ENCODE measurements at places on chromosomes 3 and 15.

DNA sequence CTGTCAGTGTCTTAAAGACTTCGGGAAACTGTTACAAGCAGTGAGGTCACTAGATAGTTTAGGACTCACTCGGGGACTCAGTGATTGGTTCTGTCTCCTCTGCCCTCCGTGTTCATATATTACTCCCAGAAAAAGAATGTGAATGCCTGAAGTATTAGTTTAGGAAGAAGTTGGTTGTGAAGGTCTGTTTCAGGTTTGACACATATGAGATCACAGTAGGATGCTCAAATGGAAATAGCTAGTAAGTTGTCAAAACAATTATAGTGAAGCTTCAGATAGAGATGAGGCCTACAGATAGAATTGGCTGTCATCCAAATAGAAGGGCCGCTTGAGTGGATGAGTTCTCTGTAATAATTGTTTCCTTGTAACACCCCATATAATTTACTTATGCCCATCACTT, 172.6 kb downstream of the PLCL2 start:
- no peak for DNase-seq

GRCh38 chr15:77010312-77010686, 15.4 kb downstream of the PSTPIP1 start:
- DNase-seq = no peak

GRCh38 chr3:124258057-124258500, 266.2 kb upstream of the ROPN1 start:
- no peak for DNase-seq

DNA sequence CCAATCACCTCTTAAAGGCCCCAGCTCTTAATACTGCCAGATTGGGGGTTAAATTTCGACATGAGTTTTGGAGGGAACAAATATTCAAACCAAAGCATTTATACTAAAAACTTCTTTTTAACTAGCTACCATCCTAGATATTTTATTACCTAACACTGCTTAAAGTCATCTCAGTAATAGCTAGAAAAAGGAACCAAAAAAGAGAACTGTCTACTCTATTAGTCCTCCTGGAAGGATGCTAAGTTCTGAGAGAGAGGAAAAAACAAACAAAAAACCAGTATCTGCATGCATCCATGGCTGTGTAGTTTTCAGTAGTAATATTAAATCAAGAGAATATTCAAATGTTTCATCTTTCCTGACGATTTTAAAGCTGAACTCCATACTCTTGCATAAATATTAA, 5.8 kb downstream of the CPOX start:
- DNase-seq = no peak

GRCh38 chr3:8990266-8991215, 27.3 kb upstream of the RAD18 start:
- no peak for DNase-seq

- DNase-seq = no peak
Measured at GRCh38 chr15:79674124-79674465, 222.7 kb downstream of the MTHFS start.

GRCh38 chr15:98524838-98525660, 123.3 kb upstream of the IGF1R start:
- DNase-seq = no peak

DNA sequence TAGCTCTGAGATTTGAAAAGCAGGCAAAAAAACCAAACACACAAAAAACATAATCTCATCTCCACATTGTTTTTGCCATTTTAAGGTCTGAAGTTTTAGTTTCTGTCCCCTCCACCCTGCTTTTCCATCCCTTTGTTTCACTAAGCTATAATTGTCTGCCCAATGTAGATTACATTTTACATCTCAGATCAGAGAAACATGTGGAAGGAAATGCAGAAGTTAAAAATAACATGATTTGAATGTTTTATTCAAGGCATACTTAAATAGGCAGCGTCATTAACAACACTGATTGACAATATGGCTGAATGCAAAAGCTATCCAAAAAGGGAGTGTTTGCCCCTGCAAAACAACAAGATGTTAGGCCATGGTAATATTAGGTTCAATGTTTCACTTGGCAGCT, 448.1 kb upstream of the ZNF385D start:
- no peak for DNase-seq

DNA sequence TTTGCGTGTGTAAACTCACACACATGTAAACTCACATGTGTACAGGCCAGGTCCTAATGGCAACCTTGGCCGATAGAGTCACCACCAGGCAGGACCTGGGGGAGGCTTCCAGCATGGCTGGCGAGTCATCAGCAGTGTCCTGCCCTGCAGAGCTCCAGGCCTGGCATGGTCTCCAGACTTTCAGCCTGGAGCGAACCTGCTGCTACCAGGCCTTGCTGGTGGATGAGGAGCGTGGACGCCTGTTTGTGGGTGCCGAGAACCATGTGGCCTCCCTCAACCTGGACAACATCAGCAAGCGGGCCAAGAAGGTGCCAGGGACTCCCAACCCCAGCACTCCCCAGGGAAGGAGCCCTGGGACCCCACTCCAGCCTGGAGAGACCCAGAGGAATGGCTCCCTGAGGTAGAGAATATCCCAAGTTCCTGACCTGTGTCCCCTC, 1.0 kb downstream of the SEMA3B start:
- DNase-seq = no peak

GRCh38 chr3:171526869-171527268, 66.7 kb upstream of the TNIK start:
- DNase-seq = no peak

DNA sequence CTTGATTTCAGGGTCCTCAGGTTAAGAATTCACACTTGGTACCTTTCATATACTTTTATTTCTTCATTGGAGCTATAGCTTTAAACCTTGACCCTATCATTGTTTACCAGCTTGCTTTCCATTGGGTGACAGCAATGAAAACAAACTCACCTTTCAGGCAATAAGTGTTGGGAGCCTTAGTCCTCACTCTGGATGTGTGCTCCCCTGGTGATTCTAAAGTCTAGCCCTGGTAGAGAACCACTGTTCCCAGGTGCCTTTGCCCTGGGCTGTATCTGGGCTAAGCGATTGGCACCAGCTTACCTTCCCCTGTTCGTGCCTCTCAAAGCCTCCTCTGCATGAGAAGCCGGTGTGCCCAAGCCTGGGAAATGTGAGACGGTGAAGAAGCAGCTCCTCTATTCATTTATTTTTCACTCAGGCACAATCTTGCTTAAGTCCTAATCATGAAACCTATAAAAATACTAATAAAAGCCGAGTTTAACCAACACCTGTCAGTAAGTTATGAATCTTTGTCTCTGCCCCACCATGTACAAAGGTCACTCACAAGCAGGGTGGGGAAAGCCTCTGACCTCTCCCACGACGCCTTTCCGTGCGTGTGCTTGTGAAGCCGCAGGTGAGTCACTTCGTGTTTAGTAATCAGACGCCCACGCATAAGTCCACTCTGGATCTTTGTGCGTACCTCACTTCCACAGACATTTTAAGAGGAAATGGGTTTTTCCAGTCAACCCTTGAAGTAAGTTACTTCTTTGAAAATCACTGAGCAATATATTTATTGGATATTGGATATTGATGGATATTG, 12.8 kb upstream of the ARRDC4 start:
- no peak for DNase-seq

DNA sequence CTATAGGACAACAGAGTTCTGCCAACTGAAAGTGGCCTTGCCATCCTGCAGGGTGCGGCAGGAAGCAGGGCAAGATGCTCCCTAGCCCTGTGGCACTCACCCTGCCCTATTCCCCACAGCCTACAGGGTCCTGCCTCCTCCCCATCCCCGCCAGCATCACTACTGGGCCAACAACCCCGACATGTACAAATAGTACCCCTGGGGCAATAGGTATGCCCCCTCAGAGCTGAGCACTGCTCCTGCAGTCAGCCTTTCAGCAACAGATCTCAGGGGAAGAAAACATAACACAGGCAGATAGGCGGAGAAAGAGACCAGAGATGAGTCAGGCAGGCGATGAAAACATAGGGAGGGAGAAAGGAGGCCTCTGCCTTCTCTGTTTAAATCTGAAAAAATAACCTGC, 74.7 kb downstream of the XXYLT1 start:
- no peak for DNase-seq

- no peak for DNase-seq
Measured at GRCh38 chr3:196624067-196624790, 15.3 kb upstream of the NRROS start.

- DNase-seq = no peak
Measured at GRCh38 chr3:13072239-13072599, 1.0 kb downstream of the IQSEC1 start.

Data from stimulated activated CD8-positive, alpha-beta memory T cell treated with anti-CD3 and anti-CD28 coated beads, Interleukin-2, amount 100 ng/mL, for 48 hours (primary cell).